Inflammatory macrophage (primary cell): ENCODE measurements at places on chromosomes 5 and 9.
A peak's percentile ranks its signal among the peaks of the same experiment; 100 is the strongest.

- DNase-seq, result no peak
Observed at GRCh38 chr5:5951953-5952352, 426.4 kb downstream of the MED10 start.

DNA sequence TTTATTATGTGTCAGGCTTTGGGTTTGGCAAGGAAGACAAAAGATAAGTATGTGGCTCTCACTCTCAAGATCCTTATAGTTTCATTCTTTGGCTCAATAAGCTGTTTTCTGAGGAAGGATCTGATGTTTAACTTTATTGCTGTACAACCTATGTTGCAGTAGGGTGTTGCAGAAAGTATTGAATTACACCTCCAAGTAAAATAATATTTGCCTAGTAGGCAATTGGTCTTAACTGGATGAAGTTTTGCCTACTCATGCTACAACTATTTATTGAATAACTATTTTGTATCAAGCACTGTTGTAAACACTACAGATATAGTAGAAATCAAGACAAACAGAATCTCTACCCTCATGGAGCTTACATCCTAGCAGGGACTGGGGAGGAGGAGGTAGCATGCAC, 169.7 kb downstream of the TAF11L14 start:
- no peak for DNase-seq

- peak; percentile 86 for DNase-seq
Observed at GRCh38 chr9:113523421-113524141, 60.1 kb downstream of the RGS3 start.

DNA sequence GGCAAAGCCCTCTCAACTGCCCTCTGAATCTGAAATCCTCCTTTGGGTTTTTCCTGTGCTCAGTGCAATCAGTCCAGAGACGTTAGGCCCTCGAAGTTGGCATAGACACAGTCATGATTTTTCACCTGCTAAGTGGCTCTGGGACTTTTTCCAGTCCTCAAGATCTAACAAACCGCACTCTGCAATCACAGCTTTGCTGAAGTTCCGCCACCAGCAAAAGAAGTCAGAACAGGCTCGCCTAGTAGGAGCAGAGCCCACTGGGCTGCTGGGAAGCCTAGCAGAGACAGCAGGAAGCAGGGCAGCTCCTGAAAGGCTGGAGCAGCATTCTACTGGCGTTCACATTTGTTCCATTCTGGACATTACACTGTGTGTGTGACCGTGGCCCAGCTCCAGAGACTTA, 222.8 kb upstream of the KIF2A start:
- DNase-seq, result no peak

DNA sequence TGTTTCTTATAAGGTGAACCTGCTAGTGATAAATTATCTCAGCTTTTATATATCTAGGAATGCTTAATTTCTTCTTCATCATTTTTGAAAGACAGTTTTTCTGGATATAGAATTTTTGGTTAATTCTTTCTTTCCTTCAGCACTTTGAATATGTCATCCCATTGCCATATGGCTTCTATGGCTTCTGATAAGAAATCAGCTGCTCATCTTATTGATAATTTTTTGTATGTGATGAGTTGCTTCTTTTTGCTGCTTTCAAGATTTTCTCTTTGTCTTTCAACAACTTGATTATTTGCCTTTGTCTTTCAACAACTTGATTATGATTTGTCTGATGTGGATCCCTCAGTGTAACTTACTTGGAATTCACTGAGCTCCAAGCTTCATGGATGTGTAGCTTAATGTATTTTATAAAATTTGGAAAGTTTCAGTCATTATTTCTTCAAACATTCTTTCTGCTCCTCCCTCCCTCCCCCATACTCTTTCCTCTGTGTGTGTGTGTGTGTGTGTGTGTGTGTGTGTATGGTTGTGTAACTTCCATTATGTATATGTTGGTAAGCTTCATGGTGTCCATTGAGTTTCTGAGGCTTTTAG, 243.9 kb downstream of the TLE1 start:
- DNase-seq, result no peak

DNA sequence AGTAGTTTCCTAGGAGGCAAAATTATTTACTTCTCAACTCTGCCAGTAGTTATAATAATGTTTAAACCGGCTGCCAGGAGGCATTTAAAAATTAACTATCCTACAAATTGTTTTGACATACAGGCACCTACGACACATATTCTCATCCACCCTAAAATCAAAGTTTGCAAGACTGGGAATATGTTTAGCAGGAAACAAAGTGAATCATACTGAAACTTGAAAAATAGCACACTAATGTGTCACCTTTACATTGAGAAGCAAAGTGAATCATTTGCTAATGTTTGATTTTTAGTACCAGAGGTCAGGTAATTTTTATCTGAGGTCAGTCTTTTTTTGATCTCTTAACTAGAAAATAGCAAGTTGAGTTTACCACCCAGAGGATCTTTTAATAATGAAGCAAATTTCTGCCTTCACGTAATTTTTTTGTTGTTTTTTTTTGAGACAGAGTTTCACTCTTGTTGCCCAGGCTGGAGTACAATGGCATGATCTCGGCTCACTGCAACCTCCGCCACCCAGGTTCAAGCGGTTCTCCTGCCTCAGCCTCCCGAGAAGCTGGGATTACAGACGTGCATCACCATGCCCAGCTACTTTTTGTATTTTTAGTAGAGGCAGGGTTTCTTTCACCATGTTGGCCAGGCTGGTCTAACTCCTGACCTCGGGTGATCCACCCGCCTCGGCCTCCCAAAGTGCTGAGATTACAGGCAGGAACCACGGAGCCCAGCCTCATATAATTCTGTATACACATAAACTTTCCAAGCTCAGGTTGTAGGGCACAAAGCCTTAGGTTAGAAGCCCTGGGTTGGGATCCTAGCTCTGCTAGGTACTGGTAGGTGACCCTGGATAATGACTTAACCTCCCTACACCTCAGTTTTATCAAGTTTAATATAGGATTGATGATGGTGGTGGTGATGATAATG, 124.3 kb downstream of the UGCG start:
- DNase-seq, result no peak

DNA sequence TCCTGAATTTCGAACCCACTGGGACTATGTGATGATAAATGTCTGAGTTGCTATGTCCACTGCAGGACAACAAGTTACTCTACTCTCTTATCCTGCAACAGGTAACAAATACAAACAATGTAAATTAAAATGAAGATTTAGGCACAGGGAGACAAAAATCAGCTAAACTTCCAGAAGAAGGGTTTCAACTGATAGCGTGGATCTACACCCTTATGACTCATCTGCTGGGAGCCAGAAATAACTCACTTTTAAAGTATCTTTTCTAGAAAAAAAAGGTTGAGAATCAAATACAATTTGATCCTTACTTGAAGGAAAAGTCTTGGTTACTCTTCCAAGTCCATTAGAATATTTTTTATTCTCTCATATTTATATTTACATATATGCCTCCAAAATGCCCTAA, 21.4 kb downstream of the PJA2 start:
- no peak for DNase-seq

- DNase-seq, result peak; percentile 84
Observed at GRCh38 chr9:72589667-72590521, 68.5 kb downstream of the TMC1 start.

GRCh38 chr9:89442501-89442978, 55.4 kb downstream of the SEMA4D start:
- DNase-seq, result no peak

GRCh38 chr5:157542282-157543000, 33.1 kb downstream of the ADAM19 start:
- DNase-seq, result no peak

GRCh38 chr5:72020161-72020983, 86.9 kb upstream of the MAP1B start:
- no peak for DNase-seq

- DNase-seq, result peak; percentile 85
Observed at GRCh38 chr5:173745557-173745956, 129.1 kb upstream of the BOD1 start.
